AG08396 (cell line): ENCODE measurements at places on chromosomes 3 and 15.
A peak's percentile ranks its signal among the peaks of the same experiment; 100 is the strongest.

- no peak for DNase-seq
Observed at GRCh38 chr3:189338366-189338765, 166.6 kb downstream of the TPRG1 start.

DNA sequence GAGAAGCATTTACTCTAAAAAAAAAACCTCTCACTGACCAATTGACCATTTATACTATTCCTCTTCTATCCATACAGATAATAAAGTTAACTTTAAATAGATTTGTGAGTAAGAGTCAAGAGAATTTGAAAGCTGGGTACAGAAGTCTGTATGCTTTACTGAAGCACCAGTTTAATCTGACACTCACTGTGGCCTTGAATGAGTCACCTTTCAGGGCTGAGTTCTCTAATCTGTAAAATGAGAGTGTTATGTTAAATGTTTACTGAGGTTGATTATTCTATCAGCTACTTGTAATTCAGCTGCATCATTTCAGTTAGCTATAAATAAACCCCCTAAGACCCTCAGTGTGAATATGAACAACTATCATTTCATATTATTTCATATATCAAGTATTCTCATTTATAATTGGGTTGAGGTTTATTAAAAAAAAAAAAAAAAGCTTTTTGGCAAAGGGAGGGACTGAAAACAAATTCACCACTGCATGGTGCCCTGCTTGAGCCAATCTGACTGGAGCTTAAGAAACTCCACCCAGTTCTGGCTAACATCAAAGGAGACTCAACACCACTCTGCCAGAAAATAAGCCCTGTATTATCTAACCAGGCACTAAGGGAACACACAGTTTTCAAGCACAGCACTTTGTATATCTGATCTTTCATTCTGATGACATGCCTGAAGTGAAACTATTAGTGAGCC lies 2.8 kb downstream of the MAP4 start:
- peak; percentile 33 for DNase-seq

DNA sequence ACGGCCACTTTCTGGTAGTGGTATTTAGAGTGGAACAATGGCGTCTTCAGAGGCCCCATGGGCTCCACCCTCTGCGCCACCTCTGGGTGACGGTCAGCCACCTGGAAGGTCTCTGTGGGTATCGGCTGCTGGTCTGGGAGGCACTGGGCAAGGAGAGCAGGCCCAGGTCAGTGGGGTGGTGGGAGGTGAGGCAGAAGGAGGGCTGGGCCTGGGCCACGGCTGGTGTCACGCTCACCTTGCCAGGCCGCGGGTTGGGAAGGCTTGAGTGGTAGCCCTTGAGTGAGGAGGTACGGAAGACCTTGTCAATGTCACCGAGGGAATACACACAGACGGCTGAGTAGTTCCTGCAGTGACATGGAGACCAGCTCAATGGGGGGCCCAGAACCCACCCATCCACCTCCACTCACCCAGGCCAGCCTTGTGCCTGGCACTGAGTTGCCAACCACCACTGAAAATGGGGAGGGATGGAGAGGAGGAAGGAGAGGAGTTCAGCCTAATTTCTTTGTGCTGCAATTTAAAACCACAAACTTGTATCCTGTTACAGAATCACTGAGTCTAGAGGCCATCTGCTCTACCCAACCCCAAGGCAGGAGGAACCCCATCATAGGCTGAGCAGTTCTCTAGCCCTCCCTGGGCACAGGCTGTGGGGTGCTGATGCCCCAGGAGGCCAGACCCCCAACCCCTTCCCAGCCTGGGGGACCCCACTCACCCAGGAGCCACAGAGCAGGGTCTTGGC lies 19.0 kb downstream of the SEMA7A start:
- DNase-seq = no peak

- no peak for DNase-seq
Observed at GRCh38 chr3:160312014-160312624, 86.9 kb downstream of the C3orf80 start.

- DNase-seq = no peak
Observed at GRCh38 chr15:88127432-88127790, 129.1 kb downstream of the NTRK3 start.

GRCh38 chr3:23430781-23431398 lies 227.8 kb downstream of the UBE2E2 start:
- DNase-seq = no peak

DNA sequence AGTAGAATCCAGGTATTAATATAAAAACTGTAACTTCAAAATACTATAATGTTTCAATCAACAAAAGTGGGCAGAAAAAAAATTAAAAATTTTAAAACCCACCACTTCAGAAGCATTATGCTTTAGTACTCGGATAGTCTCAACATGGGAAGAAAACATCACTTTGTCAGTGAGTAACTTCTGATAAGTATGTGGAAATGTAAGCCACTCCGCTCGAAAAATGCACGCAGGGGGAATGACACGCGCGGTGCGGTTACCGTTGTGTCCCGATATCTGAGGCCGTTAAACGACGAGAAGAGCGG lies 656 bp downstream of the NGLY1 start:
- DNase-seq = no peak

- no peak for DNase-seq
Observed at GRCh38 chr3:113329757-113330156, 111.5 kb downstream of the CFAP44 start.
